CD8-positive, alpha-beta memory T cell (primary cell): ENCODE measurements at places on chromosomes 6 and 20. TPM values are rescaled to one million over a fixed set of nuclear protein-coding genes. Genes with fewer than 3 reads are reported as not detected.

GRCh38 chr6:89630488-89630887, 8.1 kb downstream of the LYRM2 start:
- H3K4me1 ChIP-seq, result no peaks in the 10 kb centered on the region
- no peak overlapping the region for H3K4me3 ChIP-seq
- no peak overlapping the region for H3K27ac ChIP-seq
- DNase-seq, result no peak
- no peaks in the 10 kb centered on the region for H3K27me3 ChIP-seq

- no peaks in the 10 kb centered on the region for H3K27me3 ChIP-seq
- no peak overlapping the region for H3K4me3 ChIP-seq
- no peaks in the 10 kb centered on the region for H3K36me3 ChIP-seq
- H3K4me1 ChIP-seq, result no peaks in the 10 kb centered on the region
These were observed 31.7 kb upstream of the MAS1L start for GRCh38 chr6:29519291-29520010.

DNA sequence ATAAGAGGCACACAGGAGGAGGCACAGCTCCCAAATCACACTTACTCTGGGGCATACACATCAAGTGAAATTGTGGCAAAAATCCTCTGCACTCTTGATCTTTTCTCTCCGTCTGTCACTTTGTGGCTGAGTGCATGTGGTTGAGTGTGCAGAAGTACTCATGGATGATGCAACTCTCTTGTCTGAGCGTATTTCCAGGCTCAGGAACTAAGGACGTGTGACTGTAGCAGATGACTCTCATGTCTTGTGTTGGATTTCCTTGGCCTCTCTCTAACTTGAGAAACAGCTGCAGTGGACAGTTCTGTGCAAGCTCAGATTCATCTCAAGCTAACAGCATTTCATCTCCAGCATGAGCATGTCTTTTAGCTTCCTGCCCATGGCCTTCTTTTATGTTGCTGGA, 245.4 kb upstream of the FLRT3 start:
- no peak overlapping the region for H3K27ac ChIP-seq
- no peaks in the 10 kb centered on the region for H3K27me3 ChIP-seq
- H3K36me3 ChIP-seq, result no peaks in the 10 kb centered on the region
- DNase-seq, result no peak
- no peaks in the 10 kb centered on the region for H3K4me1 ChIP-seq

DNA sequence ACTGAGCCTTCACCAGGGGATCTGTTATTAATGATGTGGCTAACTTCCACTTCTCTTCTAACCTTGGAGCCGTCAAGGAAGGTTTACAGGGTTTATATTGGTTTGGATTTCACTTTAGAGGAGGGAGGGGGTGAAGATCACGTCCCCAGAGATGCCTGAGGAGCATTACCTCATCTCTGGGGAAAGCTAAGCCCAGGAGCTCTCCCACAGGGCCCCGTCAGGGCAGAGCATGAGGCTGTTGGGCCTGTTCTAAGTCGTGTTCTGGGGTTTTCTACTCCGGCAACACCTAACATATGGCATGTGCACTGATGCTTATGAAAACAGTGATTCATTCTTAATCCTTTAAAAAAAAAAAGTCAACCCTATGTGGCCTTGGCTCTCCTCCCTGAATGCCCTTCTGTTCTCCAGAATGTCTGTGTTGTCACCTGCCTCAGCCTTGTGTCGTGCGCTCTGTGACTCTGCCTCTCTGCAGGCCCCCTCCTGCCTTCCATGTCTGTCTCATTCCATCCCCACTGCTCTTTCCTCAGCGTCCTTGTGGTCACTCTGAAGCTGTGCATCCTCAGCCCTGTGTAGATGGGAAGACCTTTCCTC, 97.4 kb upstream of the JARID2 start:
- H3K4me3 ChIP-seq, result no peak overlapping the region
- no peak for DNase-seq
- H3K4me1 ChIP-seq, result no peaks in the 10 kb centered on the region
- no peaks in the 10 kb centered on the region for H3K36me3 ChIP-seq

DNA sequence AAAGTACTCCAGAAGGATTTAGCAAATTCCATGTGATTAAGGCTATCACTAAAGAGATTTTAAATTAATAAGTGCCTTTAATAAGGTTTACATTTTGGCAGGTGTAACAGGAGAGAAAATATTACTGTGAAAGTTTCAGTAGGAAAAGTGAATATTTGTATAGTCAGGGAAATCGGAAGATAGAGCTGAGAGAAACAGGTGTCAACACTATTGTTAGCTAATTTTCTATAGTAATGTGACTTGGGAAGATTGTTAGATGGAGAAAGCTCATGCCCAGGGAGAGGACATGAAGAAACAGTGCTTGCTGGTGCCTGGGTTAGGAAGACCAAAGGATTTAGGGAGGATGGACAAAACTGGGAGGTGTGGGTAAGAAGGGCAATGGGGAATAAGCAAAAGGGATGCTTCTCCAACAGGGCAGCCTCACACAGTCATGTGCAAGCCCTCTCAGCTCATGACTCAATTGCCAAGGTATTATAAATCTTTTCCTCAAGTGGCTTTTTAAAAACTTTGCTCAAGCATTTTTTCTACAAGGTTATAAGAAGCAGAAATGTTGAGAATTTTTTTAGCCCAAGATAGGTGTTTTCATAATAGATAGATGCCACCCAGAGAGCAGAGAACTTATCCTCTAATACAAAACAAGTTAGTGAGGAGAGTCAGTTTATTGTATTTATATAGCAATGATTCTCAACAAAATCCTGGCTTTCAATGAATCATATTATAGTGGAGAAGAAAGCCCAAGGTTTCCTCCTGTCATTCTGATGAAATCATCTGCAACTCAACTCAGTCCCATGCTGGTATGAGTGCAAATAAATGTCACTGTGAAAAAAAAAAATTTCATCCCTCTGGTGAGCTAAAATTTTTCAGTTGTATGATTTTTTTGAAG, 325.2 kb upstream of the NT5E start:
- no peaks in the 10 kb centered on the region for H3K36me3 ChIP-seq
- no peak overlapping the region for H3K4me3 ChIP-seq
- no peaks in the 10 kb centered on the region for H3K27me3 ChIP-seq
- H3K4me1 ChIP-seq, result no peaks in the 10 kb centered on the region
- no peak for DNase-seq

GRCh38 chr6:34947561-34947960, 58.5 kb downstream of the ANKS1A start:
- H3K36me3 ChIP-seq, result no peaks in the 10 kb centered on the region
- DNase-seq, result no peak
- no peaks in the 10 kb centered on the region for H3K27me3 ChIP-seq
- no peak overlapping the region for H3K4me3 ChIP-seq
- no peak overlapping the region for H3K27ac ChIP-seq

- no peaks in the 10 kb centered on the region for H3K4me1 ChIP-seq
- no peak for DNase-seq
- no peaks in the 10 kb centered on the region for H3K27me3 ChIP-seq
- H3K4me3 ChIP-seq, result no peak overlapping the region
- no peaks in the 10 kb centered on the region for H3K36me3 ChIP-seq
These were observed 197.1 kb upstream of the RIN2 start for GRCh38 chr20:19560881-19561480.

Gene ULBP1
- total RNA-seq, result 0.60 TPM

Gene BPIFB2
- total RNA-seq, result not detected

DNA sequence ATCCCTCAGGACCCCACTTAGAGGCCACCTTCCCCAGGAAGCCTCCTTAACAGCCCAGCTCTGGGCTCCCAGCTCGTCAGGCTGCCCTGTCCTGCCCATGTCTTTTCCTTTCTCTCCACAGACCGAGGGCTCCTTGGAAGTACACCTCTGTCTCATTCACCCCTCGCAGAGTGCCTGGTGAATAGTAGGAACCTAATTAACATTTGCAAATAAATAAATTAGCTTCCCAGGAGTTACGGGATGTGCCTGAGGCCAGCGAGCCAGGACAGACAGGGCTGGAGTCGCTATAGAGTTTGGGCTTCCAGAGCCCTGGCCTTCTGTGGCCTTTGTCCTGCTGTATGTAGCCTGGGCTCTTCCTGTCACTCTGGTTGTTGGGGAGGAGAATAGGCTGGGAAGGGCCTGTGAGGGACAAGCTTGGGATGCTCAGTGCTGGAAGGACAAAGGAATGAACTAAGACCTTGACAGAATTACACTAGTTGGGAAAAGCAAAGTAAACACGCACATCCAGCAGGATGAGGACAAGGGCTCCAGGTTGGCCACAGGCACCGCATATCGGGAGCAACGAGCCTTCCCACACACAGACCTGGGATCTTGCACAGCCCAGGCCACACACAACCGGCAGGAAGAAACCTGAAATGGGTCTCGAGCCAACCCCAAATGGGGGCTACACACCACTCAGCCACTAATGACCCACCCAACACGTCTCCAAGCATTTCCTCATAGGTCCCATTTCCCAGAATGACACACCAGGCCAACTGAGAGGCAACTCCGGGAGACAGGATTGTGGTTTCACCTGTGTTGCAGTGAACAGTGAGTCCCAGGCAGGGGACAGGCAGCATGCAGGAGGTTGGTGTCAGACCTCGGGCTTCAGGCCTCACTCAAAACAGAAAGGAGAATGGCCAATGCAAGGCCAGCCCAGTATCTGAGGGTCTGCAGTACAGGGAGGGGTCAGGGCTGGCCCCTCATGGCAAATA, 9.7 kb downstream of the MAP1LC3A start:
- no peak overlapping the region for H3K4me3 ChIP-seq
- no peak overlapping the region for H3K27ac ChIP-seq
- peaks cover 7% of the 10 kb centered on the region for H3K36me3 ChIP-seq
- no peaks in the 10 kb centered on the region for H3K4me1 ChIP-seq
- no peak for DNase-seq
- H3K27me3 ChIP-seq, result no peaks in the 10 kb centered on the region

DNA sequence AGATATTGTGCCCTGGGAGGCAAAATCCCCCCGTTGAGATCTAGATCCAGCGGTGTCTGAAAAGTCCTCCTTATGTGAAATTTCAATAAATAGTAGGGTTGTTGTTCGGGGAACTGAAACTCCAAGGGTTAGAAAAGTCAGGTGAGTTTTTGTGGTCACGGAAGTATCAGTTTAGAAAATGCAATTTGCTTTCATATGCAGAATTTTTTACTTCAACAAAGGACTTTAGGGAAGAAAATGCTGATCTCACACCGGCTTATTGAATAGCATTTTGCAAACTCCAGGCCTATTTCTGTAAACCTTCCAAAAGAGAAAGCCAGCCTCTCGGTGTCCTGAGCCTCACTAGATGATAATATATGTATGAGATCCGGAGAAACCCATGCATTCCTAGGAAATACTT, 254.7 kb downstream of the TSHZ2 start:
- no peaks in the 10 kb centered on the region for H3K4me1 ChIP-seq
- no peak for DNase-seq
- H3K36me3 ChIP-seq, result no peaks in the 10 kb centered on the region
- H3K27ac ChIP-seq, result no peak overlapping the region

DNA sequence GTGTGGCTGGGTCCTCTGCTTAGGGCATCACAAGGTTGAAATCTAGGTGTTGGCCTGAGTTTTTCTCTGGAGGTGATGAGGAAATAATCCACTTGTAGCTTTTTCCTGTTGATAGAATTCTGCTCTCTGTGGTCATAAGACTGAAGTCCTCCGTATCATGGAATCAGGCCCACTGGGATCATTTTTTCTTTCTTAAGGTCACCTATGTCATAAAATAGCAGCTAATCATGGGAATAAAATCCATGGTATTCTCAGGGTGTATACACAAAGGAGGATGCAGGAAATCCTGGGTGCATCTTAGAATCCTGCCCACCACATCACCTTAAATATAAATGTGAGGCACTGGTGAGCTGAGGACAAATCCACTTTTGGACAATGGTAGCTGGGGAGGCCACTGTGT, 72.7 kb downstream of the PRDM1 start:
- H3K4me3 ChIP-seq, result no peak overlapping the region
- H3K27ac ChIP-seq, result no peak overlapping the region
- H3K27me3 ChIP-seq, result no peaks in the 10 kb centered on the region
- peaks cover 15% of the 10 kb centered on the region for H3K4me1 ChIP-seq
- no peaks in the 10 kb centered on the region for H3K36me3 ChIP-seq

Gene RPL10A
- total RNA-seq, result 1,737 TPM

DNA sequence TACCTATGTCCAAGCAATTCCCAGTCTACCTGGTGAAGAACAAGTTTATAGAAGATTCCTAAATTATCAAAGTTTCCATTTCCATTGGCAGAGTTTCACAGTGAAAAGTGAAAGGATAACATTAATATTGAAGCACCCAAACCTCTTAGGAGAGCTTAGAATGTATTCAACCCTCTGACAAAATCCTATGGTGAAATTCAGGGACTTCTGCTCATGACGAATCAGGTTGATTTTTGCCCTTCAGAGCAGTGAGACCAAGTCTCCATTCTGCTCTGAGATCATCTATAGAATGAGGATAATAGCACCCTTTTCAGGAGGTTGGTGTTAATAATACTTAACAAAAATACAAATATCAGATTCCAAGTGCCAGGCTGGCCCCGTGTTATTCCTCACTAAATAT, 15.5 kb downstream of the SERPINB1 start:
- no peak overlapping the region for H3K4me3 ChIP-seq
- no peaks in the 10 kb centered on the region for H3K36me3 ChIP-seq
- no peak overlapping the region for H3K27ac ChIP-seq

GRCh38 chr6:3247255-3248146, 11.2 kb upstream of the PSMG4 start:
- H3K27me3 ChIP-seq, result peaks cover 4% of the 10 kb centered on the region
- DNase-seq, result no peak
- H3K4me3 ChIP-seq, result no peak overlapping the region
- H3K4me1 ChIP-seq, result peaks cover 7% of the 10 kb centered on the region

DNA sequence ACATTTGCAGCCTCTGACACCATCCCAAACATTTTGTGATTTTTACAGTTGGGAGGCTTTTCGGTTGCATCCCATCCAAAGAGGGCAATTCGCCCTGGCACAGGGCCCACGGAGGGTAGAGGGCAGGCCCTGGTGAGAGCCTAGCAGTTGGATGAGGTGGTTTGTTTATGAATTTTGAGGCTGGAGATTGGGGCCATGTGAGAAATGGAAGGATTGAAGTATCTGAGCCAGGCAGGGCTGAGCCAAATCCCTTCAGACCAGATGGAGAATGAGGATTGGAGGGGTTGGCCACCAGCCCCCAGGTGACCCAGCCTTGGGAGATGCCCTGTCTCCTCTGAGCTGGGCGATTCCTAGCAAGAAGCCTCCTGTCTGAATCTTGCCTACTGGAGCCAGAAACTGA, 52.6 kb upstream of the CCDC167 start:
- H3K4me3 ChIP-seq, result no peak overlapping the region
- no peaks in the 10 kb centered on the region for H3K36me3 ChIP-seq
- H3K27ac ChIP-seq, result no peak overlapping the region
- peaks cover 10% of the 10 kb centered on the region for H3K4me1 ChIP-seq
- no peak for DNase-seq

- no peak for DNase-seq
- no peak overlapping the region for H3K27ac ChIP-seq
- H3K36me3 ChIP-seq, result no peaks in the 10 kb centered on the region
These were observed 224.4 kb downstream of the TPBG start for GRCh38 chr6:82588020-82588419.

GRCh38 chr6:27178860-27179259, 68.6 kb upstream of the PRSS16 start:
- H3K36me3 ChIP-seq, result no peaks in the 10 kb centered on the region
- no peaks in the 10 kb centered on the region for H3K4me1 ChIP-seq

- no peak overlapping the region for H3K4me3 ChIP-seq
- H3K27me3 ChIP-seq, result no peaks in the 10 kb centered on the region
- H3K4me1 ChIP-seq, result no peaks in the 10 kb centered on the region
- H3K27ac ChIP-seq, result no peak overlapping the region
- no peaks in the 10 kb centered on the region for H3K36me3 ChIP-seq
These were observed 418.5 kb downstream of the LMBRD1 start for GRCh38 chr6:69378326-69378725.

GRCh38 chr20:37262505-37262904, 891 bp upstream of the GHRH start:
- no peaks in the 10 kb centered on the region for H3K4me1 ChIP-seq
- no peaks in the 10 kb centered on the region for H3K36me3 ChIP-seq
- DNase-seq, result no peak
- no peak overlapping the region for H3K4me3 ChIP-seq
- no peak overlapping the region for H3K27ac ChIP-seq
